Omental fat pad (tissue), 4 donors: ENCODE measurements at places on chromosomes 11 and 22. TPM values are rescaled to one million over a fixed set of nuclear protein-coding genes. Genes with fewer than 3 reads are reported as not detected.

DNA sequence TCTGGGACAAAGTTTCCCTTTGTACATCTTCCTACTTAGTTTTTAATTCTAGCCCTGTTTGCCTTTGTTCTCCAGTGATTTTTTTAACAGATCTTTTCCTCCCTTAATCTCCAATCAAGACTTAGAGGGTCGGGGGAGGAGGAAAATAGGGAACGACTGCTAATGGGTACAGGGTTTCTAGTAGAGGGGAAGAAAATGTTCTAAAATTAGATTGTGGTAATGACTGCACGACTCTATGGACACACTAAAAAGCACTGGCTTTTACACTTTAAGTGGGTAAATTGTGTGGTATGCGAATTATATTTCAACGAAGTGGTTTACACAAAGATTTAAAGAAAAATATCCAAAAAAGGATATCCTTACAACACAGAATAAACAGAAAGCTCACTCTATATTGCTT is 110.0 kb upstream of the SPON1 start:
- DNase-seq: no peak

DNA sequence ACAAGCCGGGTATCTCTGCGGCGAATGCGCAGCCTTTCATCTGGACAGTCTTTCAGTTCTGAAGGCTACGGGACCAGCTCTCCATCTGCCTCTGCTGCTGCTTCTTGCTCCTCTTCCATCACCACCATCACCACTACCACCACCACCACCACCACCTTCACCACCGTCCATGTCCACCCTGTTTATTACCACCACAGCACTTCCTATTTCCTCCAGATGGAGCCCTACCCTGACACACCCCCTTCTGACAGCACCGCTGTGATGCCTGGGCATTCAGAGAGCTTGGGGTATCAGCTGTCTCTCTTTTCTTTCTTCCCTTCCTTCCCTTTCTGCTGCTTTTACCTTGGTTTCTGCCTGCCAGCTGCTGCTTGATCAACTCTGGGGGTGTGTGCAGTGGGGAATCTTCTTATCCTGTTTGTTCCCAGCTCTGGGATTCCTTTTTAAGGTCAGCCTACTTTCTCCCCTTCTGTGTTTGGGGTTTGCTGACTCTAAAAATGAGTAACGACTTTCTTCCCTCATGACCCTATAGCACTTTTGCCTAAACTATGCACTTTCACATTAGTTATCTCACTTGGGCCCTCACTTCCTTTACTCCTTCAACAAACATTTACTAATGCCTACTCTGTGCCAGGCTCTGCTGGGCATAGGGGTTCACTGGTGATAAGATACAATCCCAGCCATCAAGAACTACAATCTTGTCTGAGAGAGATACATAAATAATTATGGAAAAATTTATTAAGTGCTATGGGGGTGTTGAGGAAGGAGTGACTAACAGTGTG is 7.8 kb upstream of the RRM1 start:
- no peak for DNase-seq

- DNase-seq: no peak
Observed at GRCh38 chr11:75823946-75824345, 8.9 kb downstream of the UVRAG start.

CASP5 gene
- total RNA-seq: not detected

BTG4 gene
- total RNA-seq: not detected

PDE2A gene
- total RNA-seq: 339 TPM

SEPTIN3 gene
- 0.13 TPM for total RNA-seq
